ENCODE measurements at places on chromosomes 6 and 20. TPM values are rescaled to one million over a fixed set of nuclear protein-coding genes. Genes with fewer than 3 reads are reported as not detected.

Gene JPH2
- not detected for total RNA-seq

GRCh38 chr20:3751675-3752385 lies 15.7 kb downstream of the ADISSP start:
- peaks cover 5% of the 10 kb centered on the region for H3K36me3 ChIP-seq
- H3K27me3 ChIP-seq, result no peaks in the 10 kb centered on the region
- H3K4me1 ChIP-seq, result peaks cover 7% of the 10 kb centered on the region
- DNase-seq, result peak; percentile 62

Gene WFDC5
- not detected for total RNA-seq

DNA sequence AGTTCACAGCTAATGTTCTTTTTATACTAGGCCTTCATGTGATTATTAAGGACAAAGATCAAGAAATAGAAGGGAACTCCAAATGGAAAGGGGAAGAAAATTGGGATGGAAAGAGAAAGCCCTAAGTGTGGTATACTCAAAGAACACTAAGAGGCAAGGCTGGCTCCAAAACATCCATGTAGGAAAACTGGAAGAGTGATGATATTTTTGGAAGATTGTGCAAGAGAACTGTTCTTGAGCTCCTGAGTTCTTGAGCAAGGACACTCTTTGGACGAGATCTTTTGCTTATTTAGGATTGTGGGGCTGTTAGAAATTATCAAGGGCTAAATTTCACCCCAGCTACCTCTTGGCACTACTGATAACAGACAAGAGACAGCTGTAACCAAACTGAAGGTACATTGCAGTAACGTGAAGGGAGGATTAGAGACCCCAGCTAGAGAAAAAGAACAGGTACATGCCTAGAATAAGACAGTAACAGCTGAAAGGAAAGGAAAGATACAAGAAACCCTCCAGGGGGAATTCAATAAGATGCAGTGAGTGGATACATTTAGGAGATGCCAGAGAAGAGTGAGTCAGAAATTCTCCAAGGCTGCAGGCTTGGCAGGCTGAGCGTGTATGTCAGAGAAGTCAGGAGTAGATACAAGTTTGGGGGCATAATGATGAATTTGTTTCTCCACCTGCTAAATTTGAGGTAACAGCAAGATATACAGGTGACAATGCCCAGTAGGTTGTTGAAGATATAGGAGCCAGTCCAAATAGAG lies 69.7 kb downstream of the CBLN4 start:
- H3K4me3 ChIP-seq, result no peak overlapping the region
- no peaks in the 10 kb centered on the region for H3K4me1 ChIP-seq
- DNase-seq, result no peak
- H3K27me3 ChIP-seq, result no peaks in the 10 kb centered on the region
- no peaks in the 10 kb centered on the region for H3K36me3 ChIP-seq
- H3K27ac ChIP-seq, result no peak overlapping the region

DNA sequence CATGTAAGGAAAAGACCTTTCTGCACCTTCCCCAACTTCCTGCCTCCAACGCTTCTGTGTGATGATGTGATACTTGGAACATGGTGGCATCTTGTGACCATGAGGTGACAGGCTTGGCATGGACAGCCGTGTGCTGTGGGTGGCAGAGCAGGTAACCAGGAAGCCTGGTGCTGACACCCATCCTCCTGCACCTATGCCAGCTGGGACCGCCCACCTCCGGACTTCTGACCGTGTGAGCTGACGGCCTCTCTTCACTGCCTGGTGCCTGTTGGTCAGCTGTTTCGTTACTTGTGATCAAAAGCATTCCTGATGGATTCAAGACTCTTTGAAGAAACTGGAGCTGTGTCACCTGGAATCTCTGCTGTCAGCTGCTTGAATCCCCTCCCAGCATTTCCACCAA lies 70.3 kb downstream of the TMEM242 start:
- H3K36me3 ChIP-seq, result no peaks in the 10 kb centered on the region
- H3K27me3 ChIP-seq, result no peaks in the 10 kb centered on the region
- H3K4me1 ChIP-seq, result no peaks in the 10 kb centered on the region
- H3K27ac ChIP-seq, result no peak overlapping the region

DNA sequence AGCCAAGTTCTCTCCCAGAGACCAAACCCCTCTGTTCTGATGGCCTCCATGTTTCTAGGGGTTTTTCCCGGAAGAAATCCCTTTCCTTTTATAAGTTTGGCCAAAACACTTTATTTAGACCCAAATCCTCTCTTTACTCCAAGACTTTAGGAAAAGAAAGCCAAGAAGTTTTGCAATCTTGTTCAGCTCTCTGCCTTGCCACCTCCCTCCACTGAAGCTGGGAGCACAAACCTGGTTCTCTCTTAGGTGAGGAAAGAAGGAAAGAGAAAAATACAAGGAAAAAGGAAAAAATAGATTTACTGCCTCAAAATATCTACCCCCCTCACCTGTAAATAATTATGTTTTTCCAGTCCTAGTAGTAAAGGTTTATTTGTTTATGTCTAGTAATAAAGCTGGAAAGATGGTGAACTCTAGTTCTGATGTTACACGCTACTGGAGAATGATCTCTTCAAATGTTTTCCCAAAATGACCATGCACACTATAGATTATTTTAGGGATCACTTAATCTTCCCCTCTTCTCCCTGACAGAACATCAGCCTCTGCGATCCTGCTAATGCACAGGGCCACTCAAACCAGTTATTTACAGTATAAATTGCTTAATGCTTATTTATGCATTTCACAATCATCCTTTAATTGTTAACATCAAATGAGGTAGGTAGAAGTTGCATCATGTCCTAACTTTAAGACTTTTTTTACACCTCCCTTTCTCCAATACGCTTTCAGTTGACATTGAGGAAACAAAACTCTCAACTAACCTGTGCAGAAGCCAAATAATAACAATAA lies 10.9 kb upstream of the ARG1 start:
- H3K27ac ChIP-seq, result no peak overlapping the region
- DNase-seq, result no peak
- no peaks in the 10 kb centered on the region for H3K27me3 ChIP-seq
- H3K4me3 ChIP-seq, result no peak overlapping the region
- no peaks in the 10 kb centered on the region for H3K36me3 ChIP-seq
- H3K4me1 ChIP-seq, result no peaks in the 10 kb centered on the region

DNA sequence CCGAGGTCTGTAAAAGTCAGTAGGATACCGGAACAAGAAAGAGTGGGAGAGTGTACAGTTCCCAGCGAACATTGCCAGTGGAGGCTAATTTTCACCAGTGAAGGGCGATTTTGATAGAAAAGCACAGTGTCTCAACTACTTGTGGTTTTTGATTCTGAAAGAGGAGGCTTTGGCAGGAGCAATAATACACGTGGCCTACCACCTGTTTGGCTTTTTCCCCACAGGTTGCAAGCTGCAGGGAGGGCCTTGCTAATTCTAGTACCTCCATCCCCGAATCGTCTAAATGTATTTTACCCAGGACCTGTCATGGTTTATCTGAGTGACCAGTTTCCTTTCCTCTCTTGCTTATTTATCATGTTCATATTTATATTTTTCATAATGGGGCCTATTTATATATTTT lies 3.3 kb upstream of the EFCAB8 start:
- H3K36me3 ChIP-seq, result peaks cover 18% of the 10 kb centered on the region
- DNase-seq, result no peak
- H3K27me3 ChIP-seq, result no peaks in the 10 kb centered on the region
- H3K4me3 ChIP-seq, result no peak overlapping the region
- H3K27ac ChIP-seq, result no peak overlapping the region
- peaks cover 10% of the 10 kb centered on the region for H3K4me1 ChIP-seq

GRCh38 chr6:117265410-117266256 lies at the start of gene VGLL2:
Gene VGLL2 (plus strand): TSS chr6:117265558. CDS start chr6:117265764, 206 bp downstream.
- no peaks in the 10 kb centered on the region for H3K36me3 ChIP-seq
- peaks cover 85% of the 10 kb centered on the region for H3K27me3 ChIP-seq
- H3K4me1 ChIP-seq, result peaks cover 8% of the 10 kb centered on the region
- no peak within 1 kb of the TSS for H3K27ac ChIP-seq
- DNase-seq, result no peak

- no peaks in the 10 kb centered on the region for H3K27me3 ChIP-seq
- H3K27ac ChIP-seq, result no peak overlapping the region
- no peak overlapping the region for H3K4me3 ChIP-seq
- no peaks in the 10 kb centered on the region for H3K36me3 ChIP-seq
- DNase-seq, result no peak
Measured at GRCh38 chr20:60263725-60264709, 305.8 kb downstream of the CDH26 start.

- peaks cover 1% of the 10 kb centered on the region for H3K27me3 ChIP-seq
- no peak overlapping the region for H3K4me3 ChIP-seq
- H3K27ac ChIP-seq, result no peak overlapping the region
Measured at GRCh38 chr6:45652416-45652815, 274.7 kb upstream of the SUPT3H start.

- peaks cover 7% of the 10 kb centered on the region for H3K27me3 ChIP-seq
- H3K4me3 ChIP-seq, result no peak overlapping the region
Measured at GRCh38 chr6:69631552-69632346, 165.1 kb downstream of the LMBRD1 start.

DNA sequence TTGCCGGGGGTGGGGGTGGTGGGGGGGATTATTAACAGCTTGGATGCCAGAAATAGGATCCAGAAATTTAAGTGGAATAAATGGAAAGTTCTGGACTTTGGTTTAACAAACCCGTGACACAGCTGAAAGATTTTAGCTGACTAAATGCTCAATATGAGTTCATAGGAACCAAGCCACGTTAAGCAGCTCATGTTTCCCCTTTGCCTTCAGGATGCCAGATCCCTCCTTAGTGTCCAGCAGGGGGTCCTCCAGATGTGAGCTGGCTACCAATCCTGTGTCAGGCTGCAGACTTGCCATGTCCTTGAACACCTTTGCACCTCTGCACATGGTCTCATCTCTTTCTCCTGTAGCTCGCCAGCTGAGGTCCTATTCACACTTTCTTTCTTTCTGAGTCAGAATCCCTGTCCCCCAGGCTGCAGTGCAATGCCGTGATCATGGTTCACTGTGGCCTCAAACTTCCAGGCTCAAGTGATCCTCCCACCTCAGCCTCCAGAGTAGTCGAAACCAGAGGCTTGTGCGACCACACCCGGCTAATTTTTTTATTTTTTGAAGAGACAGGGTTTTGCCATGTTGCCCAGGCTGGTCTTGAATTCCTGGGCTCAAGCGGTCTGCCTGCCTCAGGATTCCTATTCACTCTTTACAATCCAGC lies 133.3 kb upstream of the ARMC2 start:
- no peaks in the 10 kb centered on the region for H3K27me3 ChIP-seq
- no peak overlapping the region for H3K4me3 ChIP-seq
- H3K4me1 ChIP-seq, result peaks cover 22% of the 10 kb centered on the region
- H3K36me3 ChIP-seq, result no peaks in the 10 kb centered on the region
- H3K27ac ChIP-seq, result no peak overlapping the region
- DNase-seq, result no peak

Gene BHLHE23
- not detected for total RNA-seq

Gene MYLK4
- not detected for total RNA-seq

DNA sequence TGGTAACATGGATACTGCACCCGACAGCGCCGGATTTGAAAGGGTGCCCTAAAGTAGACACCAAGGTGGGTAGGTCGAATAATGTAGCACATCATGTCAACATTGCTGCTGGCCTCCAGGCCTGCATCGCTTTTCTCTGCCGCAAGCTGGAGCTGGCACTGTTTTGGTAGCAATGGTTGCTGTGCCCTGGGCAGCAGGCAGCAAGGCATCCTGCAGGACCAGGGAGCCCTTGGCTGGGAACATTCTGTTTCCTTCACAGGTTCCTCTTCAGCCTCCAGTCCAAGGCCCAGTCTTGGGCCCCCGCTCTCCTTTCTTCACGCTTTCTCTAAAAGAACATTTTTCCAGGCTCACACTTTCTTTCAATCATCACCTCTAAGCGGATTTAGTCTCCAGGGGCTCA lies 365.8 kb upstream of the JARID2 start:
- H3K36me3 ChIP-seq, result no peaks in the 10 kb centered on the region
- no peaks in the 10 kb centered on the region for H3K27me3 ChIP-seq
- DNase-seq, result no peak
- peaks cover 41% of the 10 kb centered on the region for H3K4me1 ChIP-seq

DNA sequence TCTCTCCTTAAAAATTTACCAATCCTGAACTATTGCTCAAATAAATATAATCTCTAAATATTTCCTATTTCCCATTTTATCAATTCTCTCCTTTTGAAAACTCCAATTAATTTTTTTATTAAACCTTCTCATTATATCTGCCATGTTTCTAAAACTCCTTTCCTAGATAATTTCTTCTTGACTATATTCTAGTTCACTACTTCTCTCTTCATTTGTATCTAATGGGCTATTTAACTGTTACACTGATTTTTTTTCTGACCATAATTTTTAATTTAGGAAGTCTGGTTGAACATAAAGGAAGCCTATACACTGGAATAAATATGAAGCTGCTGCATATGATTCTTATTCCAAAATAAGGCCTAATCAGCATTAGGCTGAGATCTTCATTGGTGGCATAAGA lies 96.3 kb upstream of the PLN start:
- DNase-seq, result no peak
- no peaks in the 10 kb centered on the region for H3K27me3 ChIP-seq
- H3K36me3 ChIP-seq, result peaks cover 7% of the 10 kb centered on the region
- no peak overlapping the region for H3K27ac ChIP-seq

DNA sequence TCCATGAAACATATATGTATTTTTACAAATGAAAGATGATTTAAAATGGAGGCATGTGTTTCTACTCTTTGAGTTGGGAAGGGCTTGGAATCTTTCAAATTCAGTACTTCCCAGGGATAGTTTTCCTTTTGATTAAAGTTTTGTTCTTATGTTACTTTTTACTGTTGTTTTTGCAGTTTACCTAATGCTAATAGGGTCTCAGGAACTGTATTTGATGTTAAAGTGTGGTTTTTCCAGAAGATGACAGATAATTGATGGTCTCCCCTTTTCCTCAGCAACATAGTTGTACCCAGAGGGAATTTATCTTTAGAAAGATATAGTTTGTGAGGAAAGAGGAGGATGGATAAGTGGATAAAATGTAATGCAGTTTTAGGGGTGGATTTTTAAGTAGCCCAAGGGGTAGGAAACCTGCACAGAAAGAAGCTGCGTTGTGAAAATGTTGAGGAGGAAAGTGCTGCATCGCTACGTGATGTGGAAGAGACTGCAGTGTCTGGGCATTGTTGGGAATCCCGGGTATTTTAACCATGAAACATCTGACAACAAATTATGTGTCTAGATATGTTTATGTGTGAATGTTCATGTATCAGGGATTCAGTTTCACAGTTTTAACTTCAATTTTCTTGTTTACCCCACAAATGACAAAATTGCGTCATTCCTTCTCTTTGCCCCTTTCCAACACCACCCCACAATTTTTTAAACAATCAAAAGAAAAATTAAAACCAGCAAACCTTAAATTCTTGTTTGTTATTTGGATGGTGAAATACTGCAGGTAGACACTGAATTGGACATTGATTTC lies 42.3 kb downstream of the GNAS start:
- no peaks in the 10 kb centered on the region for H3K27me3 ChIP-seq
- peaks cover 51% of the 10 kb centered on the region for H3K4me1 ChIP-seq
- peaks cover 37% of the 10 kb centered on the region for H3K36me3 ChIP-seq
- peak overlapping the region; percentile 86 for H3K27ac ChIP-seq
- H3K4me3 ChIP-seq, result peak overlapping the region; percentile 50
- DNase-seq, result no peak

Gene CAGE1
- total RNA-seq, result 0.26 TPM
